Breast epithelium (tissue), 4 donors: ENCODE measurements at places on chromosomes 3 and 15.

DNA sequence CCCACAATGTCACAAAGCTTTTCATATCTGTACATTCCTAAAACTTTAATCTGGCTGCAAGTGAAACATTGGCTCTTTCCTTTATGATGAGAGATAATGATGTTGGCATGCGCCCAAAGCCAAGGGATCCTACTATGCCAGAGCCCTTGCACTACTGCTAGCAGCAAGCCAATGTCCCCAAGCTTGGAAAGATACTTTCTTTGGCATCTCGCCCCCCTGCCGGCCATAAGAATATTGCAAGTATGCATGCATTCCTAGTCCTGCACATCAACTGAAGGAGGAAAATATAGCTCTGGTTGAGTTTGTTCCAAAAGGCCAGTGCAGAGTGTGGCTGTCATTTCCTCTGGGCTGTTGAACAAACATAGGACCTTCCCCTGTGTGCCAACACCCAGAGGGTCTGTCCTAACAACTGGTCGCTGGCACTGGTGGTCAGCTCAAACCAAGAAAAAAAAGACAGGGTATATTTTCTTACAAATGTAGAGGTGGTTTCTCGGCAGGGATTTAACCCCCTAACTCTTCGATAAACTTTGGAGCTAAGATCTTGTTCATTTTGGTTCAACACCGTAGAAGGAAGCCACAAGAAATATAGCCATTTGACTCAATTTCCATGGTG, 120.9 kb upstream of the ZBED2 start:
- peak; percentile 59 for DNase-seq

- no peak for DNase-seq
Observed at GRCh38 chr3:124747111-124747981, 17.1 kb downstream of the UMPS start.

DNA sequence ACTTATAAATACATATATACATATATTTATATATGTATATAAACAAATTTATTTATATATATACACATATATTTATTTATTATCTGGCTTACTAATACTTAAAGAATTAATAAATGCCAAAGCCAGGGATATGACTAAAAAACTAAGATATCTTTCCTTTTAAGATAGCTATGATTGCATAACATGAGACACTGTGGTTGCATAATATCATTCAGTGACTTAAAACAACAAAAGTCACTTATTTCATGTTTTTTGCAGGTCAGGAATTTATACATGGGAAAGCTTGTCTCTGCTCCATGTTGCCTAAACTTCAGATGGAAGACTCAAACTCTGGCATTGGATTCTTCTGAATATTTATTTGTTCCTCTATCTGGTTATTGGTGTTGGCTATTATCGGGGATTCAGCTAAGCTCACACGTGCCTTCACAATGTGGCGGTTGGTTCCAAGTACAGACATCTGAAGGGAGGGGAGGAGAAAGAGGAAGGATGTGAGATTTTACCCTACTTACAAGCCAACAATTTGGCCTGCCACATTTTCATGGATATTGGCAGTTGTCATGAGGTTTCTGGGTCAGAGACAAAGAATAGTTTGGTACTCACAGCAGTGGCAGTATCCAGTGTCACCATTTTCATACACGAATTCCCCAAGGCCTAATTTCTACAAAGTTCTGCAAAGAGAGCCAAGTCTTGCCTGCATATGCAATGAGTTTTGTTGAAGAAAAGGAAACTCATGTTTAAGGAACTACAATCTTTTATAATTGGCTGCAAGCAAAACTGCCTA, 381.6 kb downstream of the EPHA3 start:
- DNase-seq: no peak

GRCh38 chr3:129235344-129235917, 14.0 kb upstream of the COPG1 start:
- DNase-seq: no peak

DNA sequence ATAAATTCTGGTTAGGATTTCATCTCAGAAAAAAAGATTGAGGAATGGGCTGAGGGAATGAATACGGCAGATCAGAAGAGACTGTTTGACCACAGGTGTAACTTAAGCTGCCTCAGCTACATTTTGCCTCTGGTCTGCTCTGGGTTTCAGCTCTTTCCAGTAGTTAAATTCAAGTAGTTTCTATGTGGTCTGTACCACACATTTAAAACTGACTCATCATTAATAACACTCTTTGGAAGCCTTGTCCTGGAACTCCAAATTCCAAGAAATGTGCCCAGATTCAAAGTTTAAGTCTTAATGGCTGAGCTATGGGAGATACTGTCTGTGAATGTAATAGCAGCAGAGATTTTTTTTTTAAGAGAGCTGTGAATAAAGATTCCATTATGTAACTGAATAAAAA, 133.1 kb upstream of the IGSF10 start:
- DNase-seq: no peak

- DNase-seq: no peak
Observed at GRCh38 chr3:177470197-177470941, 273.1 kb upstream of the TBL1XR1 start.

DNA sequence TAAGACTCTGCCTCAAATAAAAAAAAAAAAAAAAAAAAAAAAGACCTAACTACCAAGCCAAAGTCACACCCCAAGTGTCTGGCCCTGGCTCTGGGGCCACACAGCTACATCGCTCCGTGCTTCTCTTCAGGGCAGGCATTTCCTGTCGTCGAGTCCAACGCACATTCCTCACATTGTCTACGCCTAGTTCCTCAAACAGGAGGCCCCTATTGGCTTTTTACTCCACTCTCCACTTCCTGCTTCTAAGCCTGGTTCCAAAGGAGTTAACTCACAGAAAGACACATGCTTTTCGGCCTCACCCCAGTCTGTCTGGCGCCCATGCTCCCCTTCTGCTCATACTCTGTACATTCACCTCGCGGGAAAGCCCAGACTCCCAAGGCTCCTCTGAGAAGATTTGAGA, 28.8 kb downstream of the KNG1 start:
- no peak for DNase-seq

GRCh38 chr3:118842147-118842863, 192.3 kb downstream of the IGSF11 start:
- DNase-seq: no peak

DNA sequence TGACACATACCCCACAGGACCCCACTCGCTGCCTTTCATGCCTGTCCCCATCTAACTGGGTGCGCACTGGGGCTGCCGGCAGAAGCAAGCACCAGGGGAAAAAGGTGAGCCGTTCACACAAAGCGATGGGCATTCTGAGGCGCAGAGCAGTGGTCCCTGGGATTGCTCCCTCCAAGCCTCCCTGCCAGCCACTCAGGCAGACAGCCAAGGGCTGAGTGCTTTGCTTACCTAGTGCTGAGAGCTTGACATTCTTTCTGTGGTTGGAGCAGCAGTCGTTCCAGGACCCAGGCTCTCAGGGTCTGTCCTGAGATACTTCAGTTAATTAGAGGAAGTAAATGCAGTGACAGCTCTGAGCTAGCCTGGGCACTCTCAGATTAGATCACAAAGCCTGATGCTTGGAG, 5.7 kb downstream of the ESYT3 start:
- DNase-seq: no peak

DNA sequence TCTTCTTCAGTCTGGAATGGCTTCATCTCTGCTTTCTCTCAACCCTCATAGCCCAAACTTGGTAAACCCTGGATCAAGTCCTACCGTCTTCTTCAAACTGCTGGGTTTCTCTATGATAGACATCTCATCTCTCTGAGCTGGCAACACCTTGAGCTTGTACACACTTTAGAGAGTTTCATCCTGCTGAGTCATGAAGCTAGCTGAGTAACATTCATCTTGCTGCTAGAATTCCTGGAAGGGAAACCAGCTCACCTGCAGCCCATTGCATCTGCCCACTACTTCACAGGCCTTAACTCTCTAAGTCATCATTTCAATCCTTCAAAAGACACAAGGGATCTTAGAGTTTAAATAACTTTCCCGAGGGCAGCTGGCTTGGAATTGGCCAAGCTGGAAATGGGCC, 175.5 kb upstream of the RORA start:
- DNase-seq: no peak

DNA sequence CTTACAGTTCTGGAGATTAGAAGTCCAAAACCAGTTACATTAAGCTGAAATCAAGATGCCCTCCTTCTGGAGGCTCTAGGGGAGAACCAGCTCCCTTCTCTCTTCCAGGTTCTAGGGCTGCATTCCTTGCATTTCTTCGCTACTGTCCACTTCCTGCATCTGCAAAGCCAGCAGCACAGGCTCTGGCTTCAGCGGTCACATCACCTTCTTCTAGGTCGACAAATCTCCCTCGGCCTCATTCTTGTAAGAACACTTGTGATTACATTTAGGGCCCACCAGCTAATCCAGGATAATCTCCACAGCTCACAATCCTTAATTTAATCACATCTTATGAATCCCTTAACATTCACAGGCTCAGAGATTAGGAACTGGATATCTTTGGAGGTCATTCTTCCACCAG, 73.8 kb downstream of the MINAR1 start:
- DNase-seq: no peak

- no peak for DNase-seq
Observed at GRCh38 chr3:101513419-101513986, 491 bp upstream of the SENP7 start.

DNA sequence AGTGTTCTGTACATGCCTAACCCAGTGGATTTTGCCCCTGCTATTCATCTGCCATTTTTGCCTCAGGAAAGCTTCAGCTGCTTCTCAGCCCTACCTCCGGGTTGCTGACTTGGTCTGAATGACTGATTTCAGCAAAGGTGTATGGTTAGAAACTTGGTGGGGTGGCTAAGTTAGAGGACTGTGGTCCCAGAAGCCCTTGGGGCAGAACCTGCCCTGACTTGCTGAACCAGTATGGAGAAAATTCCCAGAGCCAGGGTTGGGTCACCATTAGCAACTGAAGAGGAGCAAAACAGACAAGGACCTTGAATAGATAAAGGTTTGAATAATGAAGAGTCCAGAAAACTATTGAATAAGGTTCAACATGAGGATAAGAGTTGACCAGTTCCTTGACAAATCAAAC, 6.1 kb upstream of the WWTR1 start:
- DNase-seq: no peak
